ENCODE measurements at places on chromosomes 5 and 9.

GRCh38 chr5:22226423-22226822, 626.7 kb downstream of the CDH12 start:
- DNase-seq = no peak
- no peaks in the 10 kb centered on the region for H3K36me3 ChIP-seq
- no peak overlapping the region for H3K27ac ChIP-seq
- H3K4me1 ChIP-seq = no peaks in the 10 kb centered on the region
- no peaks in the 10 kb centered on the region for H3K27me3 ChIP-seq
- H3K4me3 ChIP-seq = no peak overlapping the region

DNA sequence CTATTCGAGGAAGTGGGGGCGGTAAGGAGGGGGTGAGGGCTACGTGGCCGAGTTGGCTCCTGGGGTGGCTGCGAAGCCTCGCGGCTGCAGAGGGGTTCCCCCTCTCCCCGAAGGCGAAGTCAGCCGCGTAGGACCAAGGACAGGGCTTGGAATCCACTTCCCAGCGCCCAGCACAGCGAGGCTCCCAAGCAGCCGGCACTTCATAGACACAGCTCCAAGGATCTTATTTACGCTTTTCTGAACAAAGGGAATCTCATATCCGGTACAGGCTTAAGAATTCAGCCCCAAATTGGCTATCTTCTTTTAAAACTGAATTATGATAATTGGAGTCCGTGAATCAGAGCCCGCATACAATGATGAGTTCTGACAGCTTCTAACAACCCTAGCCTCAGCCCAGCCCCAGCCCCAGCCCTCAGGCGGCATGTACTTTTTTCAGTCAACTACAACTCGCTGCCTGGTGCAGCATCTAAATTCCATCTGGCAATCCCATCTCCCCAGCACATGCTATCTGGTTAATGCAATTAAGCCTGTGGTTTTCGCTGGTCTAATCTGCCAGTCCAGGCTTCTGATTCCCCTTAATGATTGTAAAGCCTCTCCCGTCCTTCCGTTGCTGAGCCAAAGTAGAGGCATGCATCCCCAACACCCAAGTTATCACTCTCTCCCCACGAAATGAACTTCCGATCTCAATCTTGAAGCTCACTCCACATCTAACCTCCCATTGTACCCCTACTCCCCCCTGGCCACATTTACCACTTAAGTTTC, 1.0 kb downstream of the ELAVL2 start:
- H3K27ac ChIP-seq = no peak overlapping the region
- DNase-seq = no peak
- H3K4me3 ChIP-seq = no peak overlapping the region
- H3K27me3 ChIP-seq = no peaks in the 10 kb centered on the region

DNA sequence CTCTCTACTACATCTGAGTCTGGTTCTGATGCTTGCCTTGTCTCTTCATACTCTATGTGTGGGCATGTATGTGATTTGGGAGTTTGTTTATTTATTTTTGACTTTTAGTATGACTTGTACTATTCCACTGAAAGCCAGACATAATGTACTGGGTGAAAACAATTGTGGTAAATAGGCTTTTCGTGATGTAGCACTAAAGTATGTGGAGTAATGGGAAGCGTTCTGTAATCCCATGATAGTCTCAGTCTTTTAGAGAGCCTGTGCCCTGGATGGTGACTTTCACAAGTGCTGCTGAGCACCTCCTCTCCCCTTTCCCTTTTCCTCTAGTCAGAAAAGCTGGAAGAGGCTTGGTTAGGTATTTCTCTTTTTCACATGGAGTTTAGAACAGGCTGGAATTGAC, 85.8 kb upstream of the S1PR3 start:
- H3K27me3 ChIP-seq = peaks cover 11% of the 10 kb centered on the region
- DNase-seq = no peak
- no peak overlapping the region for H3K27ac ChIP-seq
- no peaks in the 10 kb centered on the region for H3K4me1 ChIP-seq

DNA sequence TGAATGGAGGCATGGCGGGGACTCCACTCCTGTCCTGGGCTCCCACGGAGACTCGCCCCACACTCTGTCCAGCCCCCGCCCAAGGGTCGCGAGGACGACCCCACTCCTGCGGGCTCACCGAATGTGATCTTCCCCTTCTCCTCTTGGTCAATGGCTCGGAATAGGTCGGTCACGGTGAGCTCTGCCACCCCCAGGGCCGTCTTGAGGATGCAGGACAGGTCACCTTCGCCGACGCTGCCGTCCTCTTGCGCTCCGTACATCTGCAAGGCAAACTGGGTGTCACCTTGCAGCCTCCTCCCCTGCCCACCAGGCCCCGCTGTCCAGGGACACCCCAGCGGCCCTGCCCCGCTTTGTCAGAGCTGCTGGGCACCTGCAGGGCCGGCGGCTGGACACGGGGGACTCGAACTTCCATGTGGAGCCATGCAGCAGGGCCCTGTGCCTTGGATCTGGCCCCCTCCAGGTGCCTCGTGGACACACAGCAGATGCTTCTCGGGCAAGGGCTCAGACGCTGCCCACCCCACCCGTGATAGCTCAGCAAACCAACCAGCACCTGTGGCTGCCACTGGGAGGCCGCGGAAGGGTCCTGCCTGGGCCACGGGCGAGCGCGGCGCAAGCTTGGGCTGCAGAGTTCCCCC, 21.5 kb upstream of the SLC6A3 start:
- H3K4me3 ChIP-seq = no peak overlapping the region
- no peaks in the 10 kb centered on the region for H3K27me3 ChIP-seq
- no peak overlapping the region for H3K27ac ChIP-seq
- DNase-seq = no peak
- H3K36me3 ChIP-seq = peaks cover 14% of the 10 kb centered on the region

GRCh38 chr9:124444166-124444565, 6.1 kb upstream of the ADGRD2 start:
- no peak overlapping the region for H3K27ac ChIP-seq
- H3K4me1 ChIP-seq = peaks cover 13% of the 10 kb centered on the region
- no peaks in the 10 kb centered on the region for H3K36me3 ChIP-seq
- no peak overlapping the region for H3K4me3 ChIP-seq
- H3K27me3 ChIP-seq = no peaks in the 10 kb centered on the region

GRCh38 chr9:137365056-137365455, 57.9 kb downstream of the EXD3 start:
- H3K4me3 ChIP-seq = no peak overlapping the region
- no peak overlapping the region for H3K27ac ChIP-seq
- no peaks in the 10 kb centered on the region for H3K27me3 ChIP-seq
- no peaks in the 10 kb centered on the region for H3K4me1 ChIP-seq
- H3K36me3 ChIP-seq = no peaks in the 10 kb centered on the region
- DNase-seq = no peak

GRCh38 chr5:143216211-143216610, 187.3 kb downstream of the NR3C1 start:
- no peak overlapping the region for H3K27ac ChIP-seq
- DNase-seq = no peak
- no peaks in the 10 kb centered on the region for H3K4me1 ChIP-seq
- H3K4me3 ChIP-seq = no peak overlapping the region
- H3K27me3 ChIP-seq = no peaks in the 10 kb centered on the region

DNA sequence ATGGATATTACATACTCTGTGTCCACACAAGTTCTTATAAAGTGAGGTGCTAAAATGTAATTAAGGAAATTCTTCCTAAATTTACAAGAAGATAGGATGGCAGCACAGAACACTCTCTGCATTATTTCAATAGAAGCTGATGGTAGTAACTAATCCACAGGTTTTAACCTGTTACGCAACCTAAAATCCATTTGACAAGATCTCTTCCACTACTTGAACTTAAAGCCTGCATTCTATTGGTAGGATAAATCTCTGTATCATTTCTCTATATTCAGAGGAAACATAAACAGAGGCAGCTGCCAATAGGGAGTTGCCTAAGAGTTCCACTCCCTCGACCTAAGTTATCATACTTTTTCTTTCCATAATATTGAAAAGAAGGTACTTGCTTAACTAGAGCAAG, 21.6 kb downstream of the CDC37L1 start:
- no peak for DNase-seq
- H3K27ac ChIP-seq = no peak overlapping the region
- no peaks in the 10 kb centered on the region for H3K27me3 ChIP-seq

DNA sequence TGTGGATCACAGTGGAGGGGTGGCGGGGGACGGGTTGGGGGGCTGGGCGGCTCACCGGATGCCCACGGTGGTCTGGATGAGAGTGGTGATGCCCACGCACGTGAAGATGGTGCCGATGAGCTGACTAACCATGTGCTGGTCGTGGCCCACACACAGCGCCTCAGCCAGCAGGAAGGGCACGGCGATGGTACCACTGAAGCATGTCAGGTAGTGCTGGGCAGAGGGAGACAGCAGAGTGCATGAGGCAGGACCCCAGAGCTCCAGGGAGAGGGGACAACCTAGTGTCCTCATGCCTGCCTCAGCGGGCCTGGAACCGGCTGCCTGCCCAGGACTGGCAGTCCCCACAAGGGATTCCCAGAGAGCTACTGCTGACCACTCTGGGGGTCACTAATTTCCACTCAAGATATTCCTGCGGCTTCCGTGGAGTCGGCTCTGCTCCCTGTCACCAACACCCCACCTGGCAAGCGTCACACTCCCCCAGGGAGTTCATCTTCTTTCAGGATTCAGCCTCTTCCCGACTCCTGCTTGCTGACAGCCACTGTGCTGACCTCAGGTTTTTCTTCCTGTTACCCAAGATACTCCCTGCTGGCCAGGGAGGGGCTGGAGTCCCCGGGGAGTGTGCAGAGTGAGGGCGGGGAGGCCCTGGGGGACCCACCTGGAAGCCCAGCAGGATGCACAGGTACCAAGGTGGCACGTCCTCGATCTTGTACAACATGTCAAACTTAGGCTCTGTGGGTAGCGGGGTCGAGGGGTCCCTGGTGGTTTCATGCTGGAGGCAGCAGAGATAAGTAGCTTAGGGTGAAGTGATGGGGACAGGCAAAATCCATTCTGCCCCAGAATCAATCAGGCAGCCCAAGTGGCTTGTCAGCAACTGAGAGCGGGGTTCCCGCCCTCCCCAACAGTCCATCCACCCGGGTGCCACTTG, 998 bp downstream of the SLC23A1 start:
- no peak for DNase-seq
- peaks cover 9% of the 10 kb centered on the region for H3K4me1 ChIP-seq
- H3K27ac ChIP-seq = no peak overlapping the region
- H3K4me3 ChIP-seq = no peak overlapping the region

GRCh38 chr9:81513059-81513458, 176.3 kb downstream of the TLE1 start:
- H3K36me3 ChIP-seq = no peaks in the 10 kb centered on the region
- H3K27me3 ChIP-seq = no peaks in the 10 kb centered on the region
- H3K27ac ChIP-seq = no peak overlapping the region
- DNase-seq = no peak
- H3K4me1 ChIP-seq = no peaks in the 10 kb centered on the region

DNA sequence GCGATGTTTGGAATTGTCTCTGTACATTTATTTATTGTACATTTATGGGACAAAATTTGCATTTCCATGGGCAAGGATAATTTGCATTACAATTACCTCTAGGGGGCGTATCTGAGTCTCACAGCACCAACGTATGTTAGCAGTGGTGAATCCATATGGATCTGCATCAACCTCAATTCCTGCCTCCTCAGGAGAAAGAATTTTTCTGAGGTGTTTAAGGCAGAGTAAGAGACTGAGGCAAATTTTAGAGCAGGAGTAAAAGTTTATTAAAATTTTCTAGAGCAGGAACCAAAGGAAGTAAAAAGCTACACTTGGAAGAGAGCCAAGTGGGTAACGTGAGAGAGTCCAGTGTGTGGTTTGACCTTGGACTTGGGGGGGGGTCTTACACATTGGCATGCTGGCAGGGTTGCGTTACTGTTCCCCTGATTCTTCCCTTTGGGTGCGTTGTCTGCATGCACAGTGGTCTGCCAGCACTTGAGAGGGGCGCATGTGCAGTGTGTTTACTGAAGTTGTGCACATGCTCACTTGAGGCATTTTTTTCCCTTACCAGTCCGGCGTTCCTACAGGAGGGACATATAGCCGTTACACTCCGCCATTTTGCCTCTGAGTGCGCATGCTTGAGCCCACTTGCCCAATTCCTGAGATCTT, 21.0 kb upstream of the RAB14 start:
- peak; percentile 54 for DNase-seq
- no peaks in the 10 kb centered on the region for H3K36me3 ChIP-seq
- H3K4me3 ChIP-seq = no peak overlapping the region

DNA sequence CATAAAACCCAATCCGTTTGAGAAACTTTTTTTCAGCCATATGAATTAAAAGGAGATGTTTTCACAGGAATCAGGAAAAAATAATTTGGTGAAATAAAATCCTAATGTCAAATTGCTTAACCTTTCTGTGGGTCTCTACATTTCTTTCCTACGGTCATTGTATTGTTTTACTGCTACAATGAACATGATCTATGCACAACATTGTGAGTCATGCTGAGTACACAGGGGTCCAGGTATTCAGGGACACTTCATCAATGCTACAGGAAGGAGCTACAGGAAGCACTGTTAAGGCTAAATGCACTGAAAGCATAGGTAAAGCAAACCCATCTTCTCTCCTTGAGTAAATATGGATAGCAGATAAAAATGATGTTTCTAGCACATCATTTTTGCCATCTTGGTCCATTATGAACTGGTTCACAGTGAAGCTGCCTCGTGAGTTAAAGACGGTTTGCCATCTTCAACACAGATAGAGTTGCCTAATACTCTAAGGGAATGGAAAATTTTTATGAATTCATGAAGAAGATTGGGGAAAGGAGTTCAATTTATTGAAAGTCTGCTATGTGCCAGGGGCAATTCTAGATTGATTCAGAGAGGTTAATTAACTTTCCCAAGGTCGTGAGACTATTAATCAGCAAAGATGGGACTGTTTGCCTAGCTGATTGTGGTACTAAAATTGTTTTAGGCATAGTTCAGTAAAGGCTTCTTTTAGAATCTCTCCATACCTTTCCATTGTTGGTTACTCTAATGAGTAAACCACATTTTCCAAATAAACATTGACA, 85.5 kb downstream of the DIRAS2 start:
- no peak for DNase-seq
- 0 out of 2 replicates have a peak, but pooled peaks cover 4% of the 10 kb centered on the region for H3K27me3 ChIP-seq
- no peak overlapping the region for H3K27ac ChIP-seq
- no peaks in the 10 kb centered on the region for H3K4me1 ChIP-seq
- no peaks in the 10 kb centered on the region for H3K36me3 ChIP-seq

DNA sequence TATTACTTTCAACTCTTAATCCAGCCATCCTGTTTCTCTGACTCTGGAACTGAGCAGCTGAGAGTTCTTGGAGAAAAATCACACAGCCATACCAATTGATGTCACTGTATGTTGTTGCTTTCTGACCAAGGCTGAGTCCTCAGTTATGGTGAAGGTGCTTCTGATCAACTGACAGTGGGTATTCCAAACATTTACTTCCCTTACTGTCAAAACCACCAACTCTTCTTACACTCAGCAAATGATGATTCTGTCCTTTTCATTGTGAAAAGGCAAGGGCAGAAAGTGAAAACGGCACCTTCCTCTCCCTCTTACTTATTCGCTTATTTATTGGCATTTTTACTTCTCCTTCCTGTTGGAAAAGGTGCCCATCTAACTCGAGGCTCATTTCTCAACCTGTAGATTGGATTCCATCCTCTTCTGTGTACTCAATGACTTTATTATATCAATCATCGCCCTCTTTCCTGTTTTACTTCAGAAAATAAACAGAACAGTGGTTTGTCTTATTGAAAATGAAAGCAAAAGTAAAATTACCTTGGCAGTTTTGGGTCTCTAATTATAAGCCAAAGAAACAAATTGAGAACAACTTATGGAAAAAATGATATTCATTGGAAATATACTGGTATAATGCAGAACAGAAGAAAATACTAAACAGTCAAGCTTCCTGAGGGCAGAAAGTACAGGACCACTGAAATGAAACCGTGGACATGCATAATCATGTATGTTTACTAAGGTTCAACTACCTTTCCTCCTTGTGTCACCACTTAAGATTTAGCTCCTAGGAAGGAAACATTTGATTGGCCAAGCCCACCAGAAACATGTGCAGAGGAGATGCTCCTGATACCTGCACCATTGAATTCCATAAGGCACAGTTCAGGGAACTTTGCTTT, 104.5 kb upstream of the CHD1 start:
- no peak overlapping the region for H3K27ac ChIP-seq
- H3K4me1 ChIP-seq = peaks cover 11% of the 10 kb centered on the region
- no peaks in the 10 kb centered on the region for H3K36me3 ChIP-seq
- H3K4me3 ChIP-seq = peak overlapping the region; percentile 3
- H3K27me3 ChIP-seq = no peaks in the 10 kb centered on the region

All from HCT116 (cell line).